Mammary epithelial cell (primary cell): ENCODE measurements at places on chromosomes 6 and 20.

DNA sequence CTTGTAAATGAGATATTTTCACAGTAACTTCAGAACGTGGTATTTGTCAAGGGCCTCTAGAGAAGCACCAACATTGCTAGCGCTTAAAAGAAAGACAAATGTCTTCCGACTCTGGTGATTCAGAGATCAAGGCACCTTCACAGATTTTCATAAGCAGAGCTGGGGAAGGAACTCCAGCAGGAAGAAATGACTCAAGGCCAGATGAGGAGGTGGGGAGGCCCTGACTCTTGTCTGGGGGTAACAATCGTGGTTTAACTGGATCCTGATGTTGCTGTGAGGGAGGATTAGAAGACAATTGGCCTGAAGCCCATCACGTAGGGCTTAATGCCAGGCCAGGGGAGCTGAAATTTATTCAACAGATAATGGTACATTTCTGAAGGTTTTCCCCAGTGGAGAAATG, 122.9 kb upstream of the QKI start:
- no peak for DNase-seq

DNA sequence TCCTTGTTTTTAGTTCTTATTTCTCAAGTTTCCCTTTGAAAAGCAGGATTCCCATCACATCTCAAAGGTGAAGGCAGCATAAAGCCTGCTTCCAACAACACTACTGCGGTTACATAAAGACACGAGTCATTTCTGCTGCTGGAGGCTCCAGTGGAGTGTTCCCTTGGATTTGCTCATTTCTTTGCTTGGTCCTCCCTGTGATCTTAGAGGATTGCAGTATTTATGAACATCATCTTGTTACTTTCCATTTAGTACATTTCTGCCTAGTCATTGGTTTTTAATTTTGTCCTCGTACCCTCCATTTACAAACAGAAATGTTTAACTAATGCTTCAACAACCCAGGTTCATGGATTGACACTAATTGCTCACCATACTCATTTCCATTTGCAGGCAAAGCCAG, 298.8 kb downstream of the ZNF217 start:
- DNase-seq: no peak

DNA sequence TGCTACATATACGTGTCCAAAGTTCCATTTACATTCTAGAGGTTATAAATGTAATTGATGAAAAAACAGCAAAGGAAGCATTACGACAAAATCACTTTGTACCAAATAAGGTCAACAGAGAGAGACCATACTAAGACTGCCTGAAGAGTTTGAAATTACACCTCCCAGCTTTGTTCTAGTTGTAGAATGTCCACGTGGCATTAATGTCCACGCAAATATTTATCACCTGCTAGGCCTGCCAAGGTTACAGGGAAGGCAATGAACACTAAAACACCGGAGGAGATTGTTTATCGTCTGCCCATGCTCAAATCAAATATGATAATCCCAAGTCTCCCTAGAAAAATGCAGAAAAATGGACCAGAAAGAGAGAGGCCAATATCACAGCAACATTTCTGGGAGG, 6.2 kb downstream of the RALGAPA2 start:
- no peak for DNase-seq

DNA sequence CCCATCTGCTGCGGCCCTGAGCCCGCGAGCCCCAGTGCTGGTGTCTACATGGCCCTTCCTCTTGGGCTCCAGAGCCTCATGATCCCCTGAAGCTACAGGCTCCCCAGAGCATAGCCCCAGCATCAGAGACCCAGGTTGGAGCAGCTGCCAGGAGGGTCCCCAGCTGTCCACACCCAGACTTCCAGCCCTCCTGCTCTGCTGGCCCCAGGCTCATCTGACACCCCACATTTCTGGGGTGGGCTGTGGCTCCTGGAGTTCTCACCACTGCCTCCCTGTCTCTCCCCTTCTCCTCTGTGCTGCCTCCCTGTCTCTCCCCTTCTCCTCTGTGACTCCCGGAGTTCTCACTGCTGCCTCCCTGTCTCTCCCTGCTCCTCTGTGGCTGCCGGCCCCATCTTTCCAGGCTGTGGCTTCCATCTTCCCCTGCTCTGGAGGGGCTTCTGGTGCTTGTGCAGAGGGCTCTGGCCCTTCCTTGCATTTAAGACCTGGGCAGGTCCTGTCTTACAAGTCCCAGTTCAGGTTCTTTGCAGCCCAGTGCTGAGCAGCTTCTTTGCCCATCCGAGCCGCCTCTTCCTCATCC, 108.1 kb downstream of the ERMARD start:
- no peak for DNase-seq
